Activated CD4-positive, alpha-beta T cell treated with anti-CD3 and anti-CD28 coated beads, Interleukin-10, Interleukin-2, amounts not matched to agents 100 ng/mL and 50 ng/mL, durations not matched to agents 16 hours and 8 hours (primary cell): ENCODE measurements at places on chromosomes 16 and 17.

- DNase-seq, result no peak
Observed at GRCh38 chr17:13140750-13141149, 122.9 kb upstream of the ELAC2 start.

DNA sequence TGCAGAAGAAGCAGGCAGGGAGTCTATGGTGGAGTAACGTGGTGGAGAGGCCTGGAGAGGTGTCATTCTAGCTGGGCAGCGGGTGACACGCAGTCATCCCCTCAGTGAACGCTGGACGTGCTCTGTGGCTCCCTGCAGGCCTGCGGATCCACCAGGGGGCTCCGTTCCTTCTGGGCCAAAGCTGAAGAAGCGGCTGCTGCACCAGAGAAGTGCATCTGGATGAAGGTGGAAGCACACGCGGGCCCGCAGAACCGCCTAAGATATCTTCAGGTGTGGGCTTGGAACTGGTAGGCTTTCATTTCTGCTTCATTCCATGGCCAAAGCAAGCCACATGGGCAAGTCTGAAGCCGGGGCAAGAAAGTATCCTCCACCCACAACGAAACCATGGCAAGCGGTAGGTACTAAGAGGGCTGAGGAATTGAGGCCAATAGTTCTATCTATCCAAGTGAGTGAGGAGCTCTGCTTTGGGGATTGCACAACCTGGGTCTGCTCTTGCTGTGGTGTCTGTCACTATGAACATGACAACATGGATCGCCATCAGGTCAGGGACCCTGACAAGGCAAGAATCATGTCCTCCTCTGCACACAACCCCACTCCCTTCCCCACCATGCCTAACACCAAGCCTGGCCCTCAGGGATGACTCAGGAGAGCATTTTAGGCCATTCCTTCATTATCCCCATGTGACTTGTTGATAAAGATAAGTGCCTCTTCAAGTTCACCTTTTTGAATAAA lies 78.9 kb upstream of the FBXO47 start:
- DNase-seq, result no peak

DNA sequence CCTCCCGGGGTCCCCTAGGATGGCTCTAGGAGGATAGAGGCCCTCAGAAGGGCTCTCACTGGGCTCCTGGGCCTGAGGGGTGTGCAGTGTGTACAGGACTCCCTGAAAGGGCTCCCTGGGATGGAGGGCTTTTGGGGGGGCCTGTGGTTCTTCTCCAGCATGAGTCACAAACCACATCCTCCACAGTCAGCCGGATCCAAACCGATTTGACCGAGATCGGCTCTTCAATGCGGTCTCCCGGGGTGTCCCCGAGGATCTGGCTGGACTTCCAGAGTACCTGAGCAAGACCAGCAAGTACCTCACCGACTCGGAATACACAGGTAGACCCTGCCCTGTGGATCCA lies 4.5 kb downstream of the TRPV2 start:
- peak; percentile 81 for DNase-seq

DNA sequence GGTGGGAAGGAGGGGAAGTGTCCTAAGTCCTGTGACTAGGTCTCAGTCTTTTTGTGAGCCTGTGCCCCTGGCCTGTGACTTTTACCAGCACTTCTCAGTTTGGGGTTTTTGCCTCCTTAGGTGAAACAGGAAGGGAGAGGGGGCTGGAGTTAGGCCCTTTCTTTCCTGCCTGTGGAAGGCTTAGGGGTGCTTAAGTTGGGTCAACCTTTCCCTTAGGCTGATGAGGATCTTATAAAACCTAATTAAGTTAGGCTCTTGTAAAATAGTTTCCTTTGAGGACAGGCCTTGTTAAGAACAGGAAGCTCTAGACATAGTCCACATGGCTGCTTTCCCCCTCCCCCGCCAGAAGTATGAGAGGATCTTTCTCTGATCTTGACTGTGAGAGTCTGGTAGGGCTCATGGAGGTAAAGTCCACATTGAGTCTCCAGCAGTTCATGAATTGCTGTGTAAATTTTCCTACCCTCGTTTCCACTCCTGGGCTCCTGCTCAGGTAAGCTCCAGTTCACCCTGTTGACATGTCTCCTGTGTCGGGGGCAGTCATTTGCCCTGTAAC lies 17.0 kb upstream of the DNASE1 start:
- no peak for DNase-seq

DNA sequence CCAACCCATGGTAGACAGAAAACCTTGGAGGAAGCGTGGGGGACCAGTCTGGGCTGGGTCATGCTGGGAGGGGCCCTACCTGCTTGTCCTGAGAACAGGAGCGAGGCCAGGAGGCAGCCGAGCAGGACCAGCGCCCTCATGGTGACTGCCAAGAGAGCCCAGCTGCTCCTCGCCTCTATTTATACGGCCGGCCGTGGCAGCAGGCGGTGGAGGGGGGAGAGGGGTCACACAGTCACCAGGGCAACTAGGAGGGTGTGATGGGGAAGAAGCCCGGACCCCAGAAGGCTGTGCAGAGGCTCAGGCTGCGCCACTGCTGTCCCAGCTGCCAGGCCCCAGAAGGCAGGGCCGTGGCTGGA lies at the start of gene SRL:
TSS of gene SRL (minus strand) at position 153 of the 356 bp plus-strand sequence. CDS start at position 140, 13 bp downstream.
- DNase-seq, result no peak

DNA sequence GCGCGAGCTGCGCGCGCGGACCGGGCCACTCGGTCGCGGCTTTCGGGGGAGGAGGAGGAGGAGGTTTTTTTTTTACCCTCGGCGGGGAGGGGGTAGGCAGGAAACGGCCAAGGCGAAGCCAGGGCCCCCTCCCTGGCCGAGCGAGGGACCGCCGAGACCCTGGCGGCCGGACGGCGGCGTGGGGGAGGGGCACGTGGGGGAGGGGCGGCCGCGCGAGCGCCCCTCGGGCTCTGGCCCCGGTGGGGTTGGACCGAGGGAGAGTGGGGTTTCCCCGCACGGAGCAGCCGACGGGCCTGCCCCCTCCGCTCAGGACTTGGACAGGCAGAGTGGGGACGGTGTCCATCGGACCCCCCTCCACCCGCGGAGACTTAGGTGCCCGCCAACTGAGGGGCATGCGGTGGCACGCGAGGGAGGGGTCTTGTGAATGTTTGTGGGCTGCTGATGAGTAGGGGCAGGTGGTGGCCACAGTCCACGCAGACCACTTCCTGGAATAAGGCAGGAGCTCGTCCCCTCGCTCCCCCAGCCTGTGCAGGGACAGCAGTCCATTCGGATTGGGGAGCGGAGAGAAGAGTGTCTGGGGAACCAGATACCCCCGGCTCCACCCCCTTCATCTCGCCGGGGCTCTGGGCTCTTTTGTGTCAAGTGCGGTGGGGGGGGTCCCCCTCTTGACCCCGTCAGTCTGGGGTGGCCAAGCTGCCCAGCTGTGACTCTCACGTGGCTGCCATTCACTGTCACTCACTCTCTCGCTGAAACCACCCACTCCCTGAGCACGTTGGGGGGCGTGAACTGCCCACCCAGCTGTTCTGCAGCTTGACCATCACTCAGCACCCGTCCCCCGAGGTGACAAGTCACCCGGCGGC lies 3.0 kb upstream of the CHD3 start:
- DNase-seq, result peak; percentile 54

DNA sequence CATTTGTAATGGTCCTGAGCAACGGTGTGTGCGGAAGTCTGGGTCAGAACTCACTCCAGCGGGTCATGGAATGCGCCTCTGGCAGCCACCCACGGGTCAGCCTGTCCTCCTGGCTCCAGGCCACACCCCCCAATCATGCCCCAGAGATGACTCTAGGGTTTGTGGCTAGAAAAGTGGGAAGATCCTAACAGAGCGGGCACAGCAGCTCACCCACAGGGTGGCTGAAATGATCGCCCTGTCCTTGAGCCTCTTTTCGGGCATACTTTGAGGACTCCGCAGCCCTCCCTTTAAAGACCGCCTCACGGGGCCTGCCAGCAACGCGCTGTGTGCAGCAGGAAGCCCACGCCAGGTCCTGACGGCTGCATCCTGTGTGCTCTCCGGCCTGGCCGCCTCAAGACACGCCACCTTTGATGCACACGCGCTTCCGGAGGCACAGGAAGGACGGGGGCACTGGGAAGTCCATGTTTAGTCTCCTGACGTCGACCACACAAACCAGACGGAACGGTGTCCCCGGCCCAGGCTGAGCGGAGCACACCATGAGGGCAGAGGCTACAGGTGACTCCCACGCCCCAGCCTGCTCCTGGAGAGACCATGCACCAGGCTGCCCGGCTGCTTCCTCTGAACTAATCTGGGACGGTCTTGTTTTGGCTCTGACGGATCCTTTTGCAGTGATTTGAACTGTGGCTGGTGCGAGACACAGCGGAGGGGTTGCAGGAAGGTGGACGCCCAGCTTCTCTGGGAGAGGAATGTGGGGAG lies 92.9 kb downstream of the TBC1D16 start:
- DNase-seq, result peak; percentile 40

- DNase-seq, result no peak
Observed at GRCh38 chr17:21061971-21062526, 19.2 kb upstream of the USP22 start.

DNA sequence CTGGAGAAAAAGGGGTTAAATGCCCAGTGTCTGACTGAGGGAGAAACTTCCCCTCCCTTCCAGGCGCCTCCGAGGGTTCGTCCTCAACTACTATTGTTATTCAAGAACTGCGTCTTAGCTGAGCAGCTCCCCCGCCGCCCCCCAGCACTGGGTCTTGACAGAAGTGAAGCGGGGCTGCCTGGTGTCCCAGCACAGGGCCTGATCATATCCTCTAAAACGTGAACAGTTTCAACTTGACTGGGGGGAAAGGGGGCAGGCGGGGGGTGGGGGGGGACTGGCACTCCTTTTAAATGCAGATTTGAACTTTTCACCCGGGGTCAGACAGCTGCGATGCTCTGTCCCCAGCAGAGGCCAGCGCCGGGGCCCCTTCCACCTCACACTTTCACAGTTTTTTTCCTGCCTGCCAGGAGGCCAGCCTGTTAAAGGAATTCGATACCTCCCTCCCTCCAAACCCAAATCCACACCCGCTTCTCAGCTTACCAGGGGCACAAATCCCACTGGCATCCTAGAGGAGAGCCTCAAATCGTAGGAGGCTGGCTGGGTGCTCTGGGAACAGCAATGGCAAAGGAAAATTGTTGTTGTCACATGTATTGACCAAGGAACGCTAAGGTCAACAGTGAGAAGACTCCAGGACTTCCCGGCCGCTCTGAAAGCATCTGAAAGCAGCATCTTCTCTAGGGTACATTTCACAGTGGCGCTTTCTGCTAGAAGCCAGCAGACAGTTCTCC lies 14.5 kb downstream of the ZFHX3 start:
- no peak for DNase-seq

GRCh38 chr17:81924557-81925532 lies 2.7 kb downstream of the MAFG start:
- DNase-seq, result peak; percentile 44

GRCh38 chr17:59454633-59455105 lies 110.7 kb upstream of the DHX40 start:
- no peak for DNase-seq

- no peak for DNase-seq
Observed at GRCh38 chr16:84449156-84450140, 55.0 kb downstream of the MEAK7 start.

DNA sequence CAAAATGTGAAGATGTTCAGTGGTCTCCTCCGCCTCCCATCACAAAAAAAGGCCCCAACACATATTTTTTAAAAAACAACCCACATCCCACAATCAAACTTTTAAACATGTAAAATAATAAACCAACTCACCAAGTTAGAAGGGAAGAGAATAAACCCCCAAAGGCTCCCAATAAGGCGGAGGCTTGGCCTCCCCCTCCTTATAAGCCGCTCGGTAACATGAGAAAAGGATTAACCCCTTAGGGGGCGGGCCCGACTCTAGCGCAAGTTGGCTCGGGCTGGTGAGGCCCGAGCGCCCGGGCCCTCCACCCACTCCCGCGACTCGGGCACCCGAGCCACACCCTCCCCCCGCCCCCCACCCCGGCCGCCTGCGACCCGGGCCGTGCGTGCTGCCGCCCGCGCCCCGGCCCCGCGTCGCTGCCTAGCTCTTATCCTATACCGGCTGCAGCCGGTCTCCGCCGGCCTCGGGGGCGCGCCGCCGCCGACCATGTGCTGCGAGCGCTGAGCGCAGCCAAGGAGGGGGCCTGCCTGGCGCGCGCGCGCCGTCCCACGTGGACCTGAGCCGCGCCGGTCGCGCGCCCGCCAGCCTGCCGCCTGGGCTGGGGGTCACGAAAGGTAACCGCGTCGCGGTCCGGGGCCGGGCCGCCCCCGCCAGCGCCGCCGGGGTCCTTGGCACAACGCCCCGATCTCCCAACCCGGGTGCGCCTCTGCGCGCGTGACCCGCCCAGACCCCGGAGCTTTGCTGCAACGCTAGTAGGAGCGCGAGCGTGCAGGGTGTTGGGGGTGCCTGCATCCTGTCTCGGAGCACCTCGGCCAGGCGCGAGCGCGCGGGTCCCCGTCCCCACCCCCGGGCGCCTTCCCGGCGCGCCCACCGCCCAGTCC lies at the start of the genes ARSG and SLC16A6:
TSS of gene ARSG (plus strand) at position 541 of the 881 bp plus-strand sequence. CDS start 15,999 bp downstream, outside the sequence.
TSS of gene SLC16A6 (minus strand) at position 173 of the 881 bp plus-strand sequence. CDS start 12,807 bp downstream, outside the sequence.
- DNase-seq, result peak; percentile 90

GRCh38 chr17:17975436-17975835 lies 2.8 kb downstream of the DRC3 start:
- no peak for DNase-seq

DNA sequence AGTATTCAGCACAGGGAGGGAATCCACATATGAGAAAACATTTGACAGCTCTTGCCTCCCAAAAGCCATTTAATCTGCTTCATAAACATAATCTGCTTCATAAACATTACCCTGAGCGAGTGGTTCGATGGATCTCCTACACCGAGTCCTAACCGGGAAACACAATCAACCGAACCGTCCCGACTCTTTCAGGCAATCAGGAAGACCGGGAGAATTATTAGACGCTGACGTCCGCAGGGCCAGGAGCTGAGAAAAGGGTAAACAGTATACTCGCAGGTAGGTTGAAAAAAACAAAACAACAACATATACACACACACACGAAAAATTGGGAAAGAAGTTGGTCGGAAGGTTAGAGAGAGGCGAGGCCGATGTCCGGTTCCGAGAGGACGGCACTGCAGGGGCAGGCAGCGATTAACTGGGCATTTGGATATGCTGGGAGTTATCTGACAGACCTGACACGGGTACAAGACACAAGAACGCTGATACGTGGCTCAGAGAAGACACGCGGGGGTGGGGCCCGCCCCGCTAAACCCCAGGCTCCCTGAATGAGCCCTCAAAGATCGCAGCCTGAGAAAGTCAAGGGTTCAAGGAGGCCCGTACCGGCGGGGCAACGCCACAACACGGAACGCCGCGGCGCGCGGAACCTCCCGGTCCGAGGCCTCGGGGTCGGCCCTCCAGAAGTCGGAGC lies 585 bp downstream of the AP1G1 start:
- DNase-seq, result peak; percentile 47

GRCh38 chr16:24507959-24508480 lies 31.3 kb upstream of the RBBP6 start:
- no peak for DNase-seq

- no peak for DNase-seq
Observed at GRCh38 chr17:6408276-6408675, 26.6 kb downstream of the AIPL1 start.

GRCh38 chr16:31874366-31875111 lies 932 bp downstream of the ZNF267 start:
- DNase-seq, result peak; percentile 77
